SJSA1 (cell line): ENCODE measurements at places on chromosomes 16 and 17. TPM values are rescaled to one million over a fixed set of nuclear protein-coding genes. Genes with fewer than 3 reads are reported as not detected.
A peak's percentile ranks its signal among the peaks of the same experiment; 100 is the strongest.

GRCh38 chr16:58831386-58831785 is 97.3 kb upstream of the GOT2 start:
- no peaks in the 10 kb centered on the region for H3K4me1 ChIP-seq
- H3K36me3 ChIP-seq = no peaks in the 10 kb centered on the region
- H3K4me3 ChIP-seq = no peak overlapping the region
- H3K27me3 ChIP-seq = no peaks in the 10 kb centered on the region
- no peak overlapping the region for H3K27ac ChIP-seq

GRCh38 chr17:3809135-3809534 is 8.1 kb upstream of the ITGAE start:
- H3K36me3 ChIP-seq = peaks cover 52% of the 10 kb centered on the region
- no peak for DNase-seq
- H3K4me1 ChIP-seq = no peaks in the 10 kb centered on the region
- H3K27ac ChIP-seq = no peak overlapping the region
- no peak overlapping the region for H3K4me3 ChIP-seq

DNA sequence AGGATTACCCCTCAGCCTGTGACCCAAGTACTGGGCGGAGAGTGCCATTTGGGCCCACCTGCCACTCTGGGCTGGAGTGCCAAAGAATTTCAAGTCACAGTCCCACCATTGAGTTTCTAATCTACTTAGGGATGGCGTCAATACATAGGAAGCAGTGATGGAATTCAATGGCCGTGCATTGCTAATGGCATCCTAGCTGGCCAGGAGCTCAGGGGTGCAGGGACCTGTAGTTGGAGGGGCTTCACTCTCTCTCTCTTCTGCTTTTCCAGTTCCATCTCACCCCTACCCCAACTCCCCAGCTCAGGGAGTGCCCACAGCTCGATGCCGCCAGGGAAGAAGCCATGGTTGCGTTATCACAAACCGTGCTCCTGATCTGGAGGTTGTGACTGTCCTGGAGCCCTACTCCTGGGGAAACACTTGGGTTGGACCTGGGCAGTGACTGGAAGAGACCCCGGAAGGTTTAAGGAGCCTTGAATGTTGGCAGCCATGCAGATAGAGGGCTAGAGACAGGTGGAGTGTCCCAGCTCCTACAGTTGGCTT is 2.4 kb downstream of the MMP15 start:
- DNase-seq = no peak
- H3K4me1 ChIP-seq = peaks cover 30% of the 10 kb centered on the region
- no peak overlapping the region for H3K27ac ChIP-seq
- H3K36me3 ChIP-seq = no peaks in the 10 kb centered on the region
- H3K4me3 ChIP-seq = no peak overlapping the region
- H3K27me3 ChIP-seq = peaks cover 28% of the 10 kb centered on the region

- peak overlapping the region; percentile 55; the same call in 1 of the 2 replicates for H3K4me3 ChIP-seq
- peaks cover 18% of the 10 kb centered on the region for H3K4me1 ChIP-seq
- H3K27ac ChIP-seq = no peak overlapping the region
These were observed 1.3 kb downstream of the GNAO1 start for GRCh38 chr16:56192635-56192945.

Gene KCNH4
- not detected in 2 replicates for total RNA-seq

Gene SLC6A2
- total RNA-seq = not detected in 2 replicates

Gene MYADML2
- total RNA-seq = not detected in 2 replicates

- H3K4me3 ChIP-seq = no peak overlapping the region
- H3K27me3 ChIP-seq = no peaks in the 10 kb centered on the region
- H3K4me1 ChIP-seq = peaks cover 24% of the 10 kb centered on the region
- no peaks in the 10 kb centered on the region for H3K36me3 ChIP-seq
- DNase-seq = peak; percentile 35
These were observed 99.4 kb downstream of the CYLD start for GRCh38 chr16:50841081-50841886.

Gene HS3ST3A1
- total RNA-seq = 12.9 and 16.8 TPM in 2 replicates

GRCh38 chr17:19338031-19338990 is 24.2 kb downstream of the B9D1 start:
- H3K27me3 ChIP-seq = no peaks in the 10 kb centered on the region
- peaks cover 11% of the 10 kb centered on the region; the same call in 1 of the 2 replicates for H3K36me3 ChIP-seq
- no peak overlapping the region for H3K4me3 ChIP-seq
- peak; percentile 78 for DNase-seq
- no peak overlapping the region for H3K27ac ChIP-seq
- peaks cover 13% of the 10 kb centered on the region for H3K4me1 ChIP-seq

Gene EVI2A
- total RNA-seq = 7.6 and 10.7 TPM in 2 replicates

DNA sequence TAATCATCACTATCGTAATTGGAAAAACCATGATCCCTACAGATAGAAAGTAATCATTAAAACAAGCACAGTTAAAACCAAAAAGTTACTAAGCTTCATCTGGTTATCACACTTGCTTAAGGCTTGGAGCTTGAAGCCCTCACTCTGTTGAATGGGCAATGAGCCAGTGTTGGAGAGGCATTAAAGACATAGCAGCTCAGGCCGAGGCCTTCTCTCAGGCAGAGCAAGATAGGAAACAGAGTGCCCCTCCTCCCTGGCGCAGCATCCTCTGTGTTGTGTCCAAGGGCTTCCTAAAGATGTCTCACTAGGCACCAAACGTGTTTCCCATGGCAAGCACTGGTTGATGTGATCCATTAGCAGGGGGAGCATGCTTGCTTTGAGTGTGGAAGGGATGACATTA is 34.9 kb upstream of the LGALS9 start:
- DNase-seq = no peak
- no peak overlapping the region for H3K4me3 ChIP-seq
- no peaks in the 10 kb centered on the region for H3K27me3 ChIP-seq
- H3K4me1 ChIP-seq = no peaks in the 10 kb centered on the region

Gene PYY
- total RNA-seq = not detected in 2 replicates

GRCh38 chr17:40497695-40498094 is 3.7 kb downstream of the TNS4 start:
- peaks cover 21% of the 10 kb centered on the region for H3K4me1 ChIP-seq
- H3K27ac ChIP-seq = no peak overlapping the region
- no peak for DNase-seq
- H3K27me3 ChIP-seq = no peaks in the 10 kb centered on the region

Gene CSH2
- total RNA-seq = not detected in 2 replicates

GRCh38 chr16:86602521-86602920 is 24.2 kb downstream of the FOXL1 start:
- no peak overlapping the region for H3K4me3 ChIP-seq
- DNase-seq = no peak
- no peaks in the 10 kb centered on the region for H3K36me3 ChIP-seq
- no peaks in the 10 kb centered on the region for H3K27me3 ChIP-seq
- no peak overlapping the region for H3K27ac ChIP-seq

- H3K36me3 ChIP-seq = no peaks in the 10 kb centered on the region
- no peak overlapping the region for H3K4me3 ChIP-seq
- H3K4me1 ChIP-seq = peaks cover 89% of the 10 kb centered on the region
- no peaks in the 10 kb centered on the region for H3K27me3 ChIP-seq
- peak; percentile 92 for DNase-seq
These were observed 164.5 kb downstream of the PRKCA start for GRCh38 chr17:66466840-66467367.

DNA sequence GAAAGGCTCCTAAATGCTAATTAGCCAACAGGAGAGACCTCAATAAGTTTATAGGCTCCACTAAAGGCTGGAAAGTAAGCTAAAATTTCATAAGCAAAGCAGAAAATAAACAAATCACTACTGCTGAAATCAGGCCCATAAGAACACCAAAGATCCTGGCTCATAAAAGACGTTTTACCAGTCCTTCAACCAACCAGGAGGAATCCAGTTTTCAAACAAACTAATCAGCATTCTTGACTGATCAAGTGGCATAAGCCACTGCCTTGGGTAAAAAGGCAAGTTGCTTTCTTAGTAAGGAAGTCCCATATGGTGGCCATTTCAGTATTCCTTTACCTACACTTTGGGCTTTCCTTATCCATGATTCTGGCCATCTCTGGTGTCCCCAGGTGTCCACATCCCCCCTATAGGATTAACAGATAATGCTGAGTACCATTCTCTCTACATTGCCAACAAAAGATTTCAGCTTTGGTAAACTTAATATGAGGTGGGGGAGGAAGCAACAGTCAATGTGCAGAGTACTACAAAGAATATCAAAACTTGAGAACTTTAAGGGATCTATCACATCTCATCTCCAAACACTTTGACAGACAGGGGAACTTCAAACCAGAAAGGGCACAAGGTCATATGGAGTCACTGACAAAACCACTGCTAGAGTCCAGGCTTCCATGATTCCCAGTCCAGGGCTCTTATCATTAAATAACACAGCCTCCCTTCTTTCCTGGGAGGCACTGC is 1.3 kb downstream of the TOM1L2 start:
- peak overlapping the region; percentile 80 for H3K4me3 ChIP-seq
- H3K27me3 ChIP-seq = no peaks in the 10 kb centered on the region
- H3K4me1 ChIP-seq = peaks cover 18% of the 10 kb centered on the region
- no peak overlapping the region for H3K27ac ChIP-seq
- DNase-seq = no peak

- H3K27ac ChIP-seq = peak overlapping the region; percentile 74; the same call in 1 of the 2 replicates
- H3K36me3 ChIP-seq = peaks cover 17% of the 10 kb centered on the region
- no peaks in the 10 kb centered on the region for H3K27me3 ChIP-seq
- peaks cover 25% of the 10 kb centered on the region for H3K4me1 ChIP-seq
- DNase-seq = peak; percentile 36
- H3K4me3 ChIP-seq = no peak overlapping the region
These were observed 80.9 kb upstream of the CREBBP start for GRCh38 chr16:3961449-3961849.

Gene HSF5
- not detected in 2 replicates for total RNA-seq

Gene TBX2
- total RNA-seq = 6.4 and 6.8 TPM in 2 replicates

DNA sequence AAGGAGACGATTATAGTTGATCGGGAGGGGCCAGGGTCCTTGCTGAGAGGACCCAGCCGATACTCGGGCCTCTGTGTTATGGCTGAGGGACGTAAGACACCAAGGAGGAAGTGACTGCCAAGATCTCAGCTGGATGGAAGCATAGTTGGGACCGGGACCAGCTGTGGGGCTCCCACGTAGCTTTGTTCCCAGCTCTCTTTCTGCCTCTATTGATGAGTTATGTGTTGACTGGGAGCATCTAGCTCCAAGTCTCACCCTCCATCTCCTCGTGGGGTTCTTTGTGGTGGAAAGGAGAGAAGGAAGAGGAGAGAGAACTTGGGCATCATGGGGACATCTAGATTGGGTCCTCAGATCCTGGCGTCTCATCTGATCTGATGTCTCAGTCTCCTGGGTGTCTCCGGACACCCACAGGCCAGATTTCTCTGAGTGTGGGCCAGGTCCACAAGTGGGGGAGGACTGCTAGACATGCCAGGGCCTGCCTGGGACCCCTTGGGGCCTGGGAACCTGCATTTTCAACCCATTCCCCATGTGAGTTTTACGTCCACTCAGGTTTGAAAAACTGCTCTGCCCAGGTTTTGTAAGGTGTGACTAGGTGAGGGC is 1.0 kb downstream of the MGRN1 start:
- peaks cover 17% of the 10 kb centered on the region; the same call in 1 of the 2 replicates for H3K36me3 ChIP-seq
- H3K27me3 ChIP-seq = no peaks in the 10 kb centered on the region
- H3K4me3 ChIP-seq = peak overlapping the region; percentile 93
- peak overlapping the region; percentile 79 for H3K27ac ChIP-seq
- H3K4me1 ChIP-seq = peaks cover 9% of the 10 kb centered on the region
- DNase-seq = peak; percentile 64

Gene ALOX12
- not detected in 2 replicates for total RNA-seq

- H3K4me3 ChIP-seq = no peak overlapping the region
- no peak for DNase-seq
- H3K36me3 ChIP-seq = no peaks in the 10 kb centered on the region
- no peak overlapping the region for H3K27ac ChIP-seq
- peaks cover 63% of the 10 kb centered on the region for H3K4me1 ChIP-seq
These were observed 99.6 kb downstream of the ADCY9 start for GRCh38 chr16:4016658-4017057.

DNA sequence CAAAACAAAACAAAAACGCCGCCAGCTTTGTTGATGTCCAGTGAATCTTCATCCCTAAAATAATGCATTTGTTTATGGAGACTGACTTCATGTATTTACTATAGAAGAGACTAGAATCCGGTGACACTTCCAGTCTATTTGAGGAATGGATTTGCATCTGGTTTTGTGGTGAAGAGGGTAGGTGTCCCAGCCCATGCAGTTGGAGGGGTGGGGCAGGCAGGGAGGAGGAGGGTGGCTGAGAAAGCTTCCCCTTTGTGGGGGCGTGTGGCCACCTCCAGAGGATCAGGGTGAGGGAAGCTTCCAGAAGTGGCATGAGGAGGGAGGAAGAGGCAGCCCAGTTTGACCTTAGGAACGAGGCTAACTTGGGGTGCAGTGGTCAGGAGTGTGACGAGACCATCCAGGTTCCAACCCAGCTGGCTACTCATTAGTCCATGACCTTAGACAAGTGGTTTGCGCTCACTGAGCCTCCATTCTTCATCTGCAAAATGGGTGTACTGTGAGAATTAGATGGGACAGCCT is 69.5 kb downstream of the CMIP start:
- peak overlapping the region; percentile 18; the same call in 1 of the 2 replicates for H3K27ac ChIP-seq
- no peak for DNase-seq

- DNase-seq = no peak
- H3K27ac ChIP-seq = no peak overlapping the region
- no peak overlapping the region for H3K4me3 ChIP-seq
- no peaks in the 10 kb centered on the region for H3K36me3 ChIP-seq
These were observed 182.4 kb downstream of the RAB11FIP4 start for GRCh38 chr17:31573861-31574260.

GRCh38 chr16:50209546-50210265 is 56.6 kb downstream of the TENT4B start:
- H3K27me3 ChIP-seq = no peaks in the 10 kb centered on the region
- H3K27ac ChIP-seq = no peak overlapping the region
- peaks cover 34% of the 10 kb centered on the region for H3K36me3 ChIP-seq
- no peak for DNase-seq
- peaks cover 43% of the 10 kb centered on the region for H3K4me1 ChIP-seq

DNA sequence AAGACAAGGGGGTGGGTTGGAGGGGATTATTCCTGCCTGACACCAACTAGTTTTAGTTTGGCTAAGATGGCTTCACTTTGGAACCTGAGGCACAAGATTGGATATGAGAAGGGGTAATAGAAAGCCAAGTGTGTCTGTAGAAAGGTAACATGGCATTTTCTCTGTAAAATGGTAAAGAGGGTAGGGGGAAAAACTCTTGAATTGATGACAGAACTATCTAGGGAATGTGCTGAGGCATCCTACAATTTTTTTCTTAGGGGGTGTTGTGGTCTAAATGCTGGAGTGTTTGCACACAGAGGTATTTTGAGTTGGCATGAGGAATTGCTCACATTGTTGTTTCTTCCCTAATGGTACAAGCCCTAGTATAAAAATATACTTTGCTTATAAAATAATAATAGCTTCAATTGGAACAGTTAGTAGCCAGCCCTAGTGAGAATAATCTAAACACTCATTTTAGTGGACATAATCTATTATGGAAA is 25.8 kb downstream of the YPEL2 start:
- H3K27ac ChIP-seq = peak overlapping the region; percentile 96
- peaks cover 56% of the 10 kb centered on the region for H3K4me1 ChIP-seq
- H3K36me3 ChIP-seq = no peaks in the 10 kb centered on the region
- no peaks in the 10 kb centered on the region for H3K27me3 ChIP-seq

Gene C17orf58
- 12.4 and 20.0 TPM in 2 replicates for total RNA-seq

- no peak overlapping the region for H3K27ac ChIP-seq
- H3K4me3 ChIP-seq = no peak overlapping the region
- H3K4me1 ChIP-seq = peaks cover 6% of the 10 kb centered on the region; the same call in 1 of the 2 replicates
- DNase-seq = no peak
- no peaks in the 10 kb centered on the region for H3K27me3 ChIP-seq
- H3K36me3 ChIP-seq = no peaks in the 10 kb centered on the region
These were observed 47.1 kb downstream of the DNAH17 start for GRCh38 chr17:78529871-78530670.

- no peaks in the 10 kb centered on the region for H3K36me3 ChIP-seq
- H3K4me1 ChIP-seq = peaks cover 28% of the 10 kb centered on the region
- DNase-seq = no peak
- H3K27me3 ChIP-seq = no peaks in the 10 kb centered on the region
These were observed 98.9 kb upstream of the GSE1 start for GRCh38 chr16:85514295-85514597.

- H3K4me1 ChIP-seq = no peaks in the 10 kb centered on the region
- no peak overlapping the region for H3K27ac ChIP-seq
- H3K27me3 ChIP-seq = no peaks in the 10 kb centered on the region; the same call in 1 of the 2 replicates
- no peak overlapping the region for H3K4me3 ChIP-seq
These were observed 71.7 kb upstream of the BRD7 start for GRCh38 chr16:50440531-50440930.
